ENCODE measurements at places on chromosomes 7 and 10. TPM values are rescaled to one million over a fixed set of nuclear protein-coding genes. Genes with fewer than 3 reads are reported as not detected.

The MGMT gene
- polyA plus RNA-seq: 24.1 TPM

The PLAU gene
- polyA plus RNA-seq: 13.3 TPM

The GTF2IRD1 gene
- polyA plus RNA-seq: 55.9 TPM

The PPA1 gene
- 87.9 TPM for polyA plus RNA-seq

The TRPV5 gene
- polyA plus RNA-seq: 1.7 TPM

The TMEM139 gene
- polyA plus RNA-seq: 62.9 TPM

The MYL7 gene
- polyA plus RNA-seq: 1.1 TPM
